Natural killer cell treated with Interleukin-12 subunit alpha and Interleukin-12 subunit beta and Interleukin-15 and Interleukin-18, amount 100 ng/mL, for 72 hours (primary cell): ENCODE measurements at places on chromosomes 11 and 22. TPM values are rescaled to one million over a fixed set of nuclear protein-coding genes. Genes with fewer than 3 reads are reported as not detected.

- no peaks in the 10 kb centered on the region for H3K27me3 ChIP-seq
- H3K36me3 ChIP-seq, result peaks cover 9% of the 10 kb centered on the region
- H3K4me1 ChIP-seq, result peaks cover 41% of the 10 kb centered on the region
- DNase-seq, result no peak
- peak overlapping the region; percentile 91 for H3K27ac ChIP-seq
These were observed 36.8 kb downstream of the BRD1 start for GRCh38 chr22:49790912-49791311.

DNA sequence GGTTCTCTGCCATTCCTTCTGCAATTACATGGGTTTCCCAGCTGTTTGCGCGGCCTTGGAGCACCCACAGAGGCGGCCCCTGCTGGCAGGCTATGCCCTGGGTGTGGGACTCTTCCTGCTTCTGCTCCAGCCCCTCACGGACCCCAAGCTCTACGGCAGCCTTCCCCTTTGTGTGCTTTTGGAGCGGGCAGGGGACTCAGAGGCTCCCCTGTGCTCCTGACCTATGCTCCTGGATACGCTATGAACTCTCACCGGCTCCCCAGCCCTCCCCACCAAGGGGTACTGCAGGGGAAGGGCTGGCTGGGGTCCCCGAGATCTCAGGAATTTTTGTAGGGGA, 2.6 kb downstream of the RCE1 start:
- no peak for DNase-seq
- no peak overlapping the region for H3K4me3 ChIP-seq
- no peaks in the 10 kb centered on the region for H3K27me3 ChIP-seq
- peaks cover 26% of the 10 kb centered on the region for H3K4me1 ChIP-seq
- H3K27ac ChIP-seq, result no peak overlapping the region
- H3K36me3 ChIP-seq, result no peaks in the 10 kb centered on the region

- peak overlapping the region; percentile 93 for H3K4me3 ChIP-seq
- H3K27me3 ChIP-seq, result no peaks in the 10 kb centered on the region
- H3K4me1 ChIP-seq, result peaks cover 13% of the 10 kb centered on the region
- no peak for DNase-seq
These were observed 1.7 kb upstream of the TSSC4 start for GRCh38 chr11:2398664-2399355.

DNA sequence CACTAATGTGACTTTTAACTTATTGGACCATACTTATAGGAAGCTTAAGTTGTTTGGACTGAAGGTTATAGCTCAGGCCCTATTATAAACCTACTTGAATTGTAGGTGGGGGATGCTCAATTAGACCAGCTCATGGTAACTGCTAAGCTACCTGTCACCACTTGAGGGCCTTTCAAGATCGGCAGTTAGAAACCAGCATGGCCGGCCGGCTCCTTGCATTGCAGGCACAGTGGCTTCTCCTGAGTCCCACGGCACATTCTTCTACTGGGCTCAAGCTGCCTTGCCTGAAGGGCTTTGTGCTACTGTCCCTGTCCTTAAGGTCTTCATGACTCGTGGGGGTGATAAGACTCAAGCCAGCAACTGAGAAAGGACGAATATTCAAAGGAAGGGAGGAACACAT, 70.8 kb downstream of the TBC1D22A start:
- H3K4me3 ChIP-seq, result no peak overlapping the region
- DNase-seq, result no peak
- no peaks in the 10 kb centered on the region for H3K27me3 ChIP-seq
- H3K36me3 ChIP-seq, result peaks cover 20% of the 10 kb centered on the region
- no peak overlapping the region for H3K27ac ChIP-seq
- peaks cover 23% of the 10 kb centered on the region for H3K4me1 ChIP-seq

DNA sequence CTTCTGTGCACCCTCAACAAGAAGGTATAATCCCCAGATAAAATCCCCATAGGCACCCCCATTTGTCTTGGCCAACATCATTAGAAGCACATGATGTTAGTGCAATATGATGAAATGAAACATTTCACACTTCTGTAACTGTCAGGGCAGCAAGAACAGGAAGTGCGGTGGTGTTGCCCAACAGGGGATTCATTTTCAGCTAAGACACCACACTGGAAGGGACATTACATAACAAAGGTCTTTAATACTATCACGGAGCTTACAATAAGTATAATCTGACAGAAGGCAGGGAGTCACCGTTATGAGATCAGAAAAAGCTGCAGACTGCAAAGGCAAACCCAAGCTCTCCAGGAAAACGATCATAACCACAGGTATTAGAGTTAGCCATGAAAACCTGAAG, 2.0 kb downstream of the OR52W1 start:
- H3K36me3 ChIP-seq, result peaks cover 24% of the 10 kb centered on the region
- no peaks in the 10 kb centered on the region for H3K27me3 ChIP-seq
- H3K4me3 ChIP-seq, result peak overlapping the region; percentile 85
- peaks cover 93% of the 10 kb centered on the region for H3K4me1 ChIP-seq
- peak; percentile 92 for DNase-seq

MPZL3 gene
- total RNA-seq, result 12.8 TPM

IGSF22 gene
- total RNA-seq, result not detected

OR56A1 gene
- 0.05 TPM for total RNA-seq
